ENCODE measurements at places on chromosomes 1 and 21. TPM values are rescaled to one million over a fixed set of nuclear protein-coding genes. Genes with fewer than 3 reads are reported as not detected.
A peak's percentile ranks its signal among the peaks of the same experiment; 100 is the strongest.

DNA sequence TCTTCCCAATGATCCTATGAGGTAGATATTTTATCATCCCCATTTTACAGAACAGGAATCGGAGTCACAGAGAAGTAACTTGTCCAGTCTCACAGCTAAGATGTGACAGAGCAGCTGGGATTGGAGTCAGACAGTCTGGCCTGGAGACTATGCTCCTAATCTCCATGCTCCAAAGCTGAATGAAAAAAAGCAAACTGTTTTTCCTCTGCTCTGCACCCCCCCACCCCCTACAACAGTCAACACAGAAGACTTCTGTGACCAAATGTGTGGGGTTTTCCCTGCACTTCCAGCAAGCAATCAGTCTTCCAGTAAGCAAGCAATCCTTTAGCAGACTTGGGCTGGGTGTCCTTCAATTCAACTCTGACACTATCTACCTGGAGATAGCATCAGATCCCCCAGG is 33.2 kb downstream of the KIRREL1 start:
- DNase-seq = no peak

DNA sequence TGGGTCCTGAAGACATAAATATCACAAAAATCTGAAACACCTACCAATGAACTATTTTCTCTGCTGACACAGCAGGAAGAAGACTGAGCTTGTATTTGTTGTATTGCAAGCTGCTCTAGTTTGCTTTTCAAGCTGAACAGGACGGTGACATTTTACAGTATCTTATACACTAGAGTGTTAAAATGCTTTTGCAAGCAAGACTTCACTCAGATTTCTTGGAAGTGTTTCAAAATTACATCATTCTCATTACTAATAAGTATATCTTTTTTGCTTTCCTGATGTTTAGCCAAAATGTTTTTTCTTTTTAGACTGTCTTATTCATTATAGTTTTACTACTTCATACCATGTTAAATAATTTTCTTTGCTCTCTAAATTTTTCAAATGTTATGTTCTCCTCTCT is 427.1 kb upstream of the CXADR start:
- DNase-seq = peak; percentile 65

- peak; percentile 79 for DNase-seq
Observed at GRCh38 chr1:12124693-12125421, 41.9 kb upstream of the TNFRSF1B start.

DNA sequence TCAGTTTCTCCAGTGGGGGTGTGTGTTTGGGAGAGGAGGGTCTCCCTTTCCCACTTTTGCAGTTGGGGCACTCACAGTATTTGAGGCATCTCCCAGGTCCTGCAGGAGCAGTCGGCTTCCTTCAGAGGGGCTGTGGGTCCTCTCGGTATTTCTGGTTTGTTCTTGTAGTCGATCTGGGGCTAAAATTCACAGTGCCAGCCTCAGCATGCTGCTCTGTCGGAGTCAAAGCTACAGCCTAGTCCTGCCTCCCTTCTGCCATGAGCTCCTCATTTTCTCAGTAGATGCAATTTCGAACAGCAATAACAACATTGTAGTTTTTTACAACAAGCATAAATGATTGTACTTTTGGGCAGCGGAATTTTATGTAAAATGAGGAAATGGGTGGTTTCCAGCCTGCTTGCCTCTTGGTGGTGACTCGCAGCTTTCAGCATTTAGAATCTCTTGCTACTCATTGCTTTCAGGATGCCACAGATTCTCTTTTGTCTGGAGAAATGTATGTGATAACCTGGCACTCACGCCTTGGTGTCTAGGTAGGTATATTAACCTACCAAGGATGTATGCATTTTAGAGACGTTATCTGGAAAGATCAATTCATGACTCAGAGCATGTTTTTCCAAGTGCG is 82.4 kb upstream of the C21orf91 start:
- DNase-seq = no peak

- DNase-seq = peak; percentile 7
Observed at GRCh38 chr21:28856588-28857250, 136.0 kb downstream of the LTN1 start.

GRCh38 chr1:180241716-180242544 is 11.9 kb downstream of the LHX4 start:
- DNase-seq = no peak

GRCh38 chr1:95532335-95532734 is 298.3 kb downstream of the RWDD3 start:
- no peak for DNase-seq

DNA sequence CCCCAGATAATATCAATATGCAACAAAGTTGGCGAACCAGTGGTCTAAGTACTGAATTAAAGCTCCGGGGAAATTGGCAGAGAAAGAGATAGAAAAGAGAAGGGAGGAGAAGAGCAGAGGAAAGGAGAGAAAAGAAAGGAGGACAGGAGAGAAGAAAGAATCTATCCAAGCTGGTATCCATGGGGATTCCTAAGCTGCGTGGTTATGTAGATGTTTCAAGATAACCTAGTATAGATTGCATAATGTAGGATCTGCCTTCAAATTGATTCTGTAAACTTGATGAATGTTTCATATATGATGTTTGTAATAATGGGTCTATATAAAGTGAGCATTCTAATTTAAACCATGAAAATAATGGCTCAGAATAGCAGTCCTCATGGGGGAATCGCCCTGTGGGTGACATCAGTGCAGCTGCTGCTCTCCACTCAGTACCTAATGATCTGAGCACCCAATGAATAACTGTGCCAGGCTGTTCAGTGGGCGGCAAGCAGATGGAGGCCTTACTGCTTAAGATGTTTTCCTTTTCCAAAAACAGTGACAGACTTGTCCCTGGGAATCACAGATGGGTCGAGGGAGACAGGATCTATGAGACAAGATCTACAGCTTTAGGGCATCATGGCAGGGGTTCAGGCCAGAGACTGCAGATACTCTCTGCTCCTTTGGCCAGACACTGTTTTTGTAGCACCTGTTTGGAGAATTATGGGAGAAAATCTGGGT is 78.0 kb downstream of the LAMC2 start:
- DNase-seq = no peak

- no peak for DNase-seq
Observed at GRCh38 chr1:203142124-203142523, 14.6 kb downstream of the ADORA1 start.

DNA sequence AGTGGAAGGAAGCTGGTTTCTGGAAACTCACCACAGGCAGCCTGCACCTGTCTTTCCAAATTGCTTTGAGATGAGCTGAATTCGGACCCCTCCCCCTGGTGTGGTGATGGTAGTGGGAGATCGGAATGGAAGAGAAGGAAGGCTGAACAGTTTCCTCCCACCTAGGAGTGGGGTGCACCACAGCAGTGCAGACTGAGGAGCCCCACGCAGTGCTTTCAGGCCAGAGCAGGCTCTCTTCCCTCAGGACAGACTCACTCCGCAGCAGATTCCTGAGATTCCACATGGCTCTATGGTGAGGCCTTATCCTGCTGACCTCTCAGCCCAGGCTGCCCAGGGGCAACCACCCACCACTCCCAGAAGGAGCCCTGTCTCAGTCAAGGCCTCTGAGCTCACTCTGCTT is 80.9 kb downstream of the ATP1A1 start:
- DNase-seq = no peak

GRCh38 chr1:151336556-151336955 is 9.3 kb upstream of the PI4KB start:
- DNase-seq = no peak

GRCh38 chr1:154154534-154155191 is at the start of gene NUP210L:
Gene NUP210L (minus strand): TSS chr1:154155073.
- peak; percentile 40 for DNase-seq

DNA sequence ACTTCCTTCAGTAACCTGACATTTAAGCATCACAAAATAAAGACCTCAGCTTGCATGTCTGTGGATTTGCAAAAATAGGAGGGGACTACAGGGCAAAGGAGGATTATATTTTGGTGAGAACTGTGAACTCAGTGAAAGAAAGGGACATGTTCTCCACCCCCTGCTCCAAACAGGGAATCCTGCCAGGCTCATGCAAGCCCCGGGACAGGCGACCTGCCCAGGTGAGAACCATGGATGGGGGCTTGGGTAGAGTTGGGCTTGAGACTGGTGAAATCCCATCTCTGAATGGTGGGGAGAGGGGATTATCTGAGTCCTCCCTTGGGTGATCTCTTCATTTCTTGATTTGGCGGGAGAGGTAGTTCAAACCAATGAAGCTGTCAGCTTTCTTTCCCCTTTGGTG is 110.1 kb downstream of the SUSD4 start:
- DNase-seq = no peak

GRCh38 chr1:65021795-65022194 is 55.4 kb upstream of the JAK1 start:
- DNase-seq = no peak

HRNR gene
- total RNA-seq = not detected

GRCh38 chr1:224357626-224358124 is 996 bp downstream of the CNIH4 start:
- DNase-seq = no peak

- DNase-seq = peak; percentile 17
Observed at GRCh38 chr1:45623972-45624371, at the start of gene CCDC17. Gene CCDC17 (minus strand): TSS chr1:45624054. CDS start chr1:45623909, 145 bp downstream.

MFSD2A gene
- 0.62 TPM for total RNA-seq

PDZK1IP1 gene
- 0.09 TPM for total RNA-seq

DNA sequence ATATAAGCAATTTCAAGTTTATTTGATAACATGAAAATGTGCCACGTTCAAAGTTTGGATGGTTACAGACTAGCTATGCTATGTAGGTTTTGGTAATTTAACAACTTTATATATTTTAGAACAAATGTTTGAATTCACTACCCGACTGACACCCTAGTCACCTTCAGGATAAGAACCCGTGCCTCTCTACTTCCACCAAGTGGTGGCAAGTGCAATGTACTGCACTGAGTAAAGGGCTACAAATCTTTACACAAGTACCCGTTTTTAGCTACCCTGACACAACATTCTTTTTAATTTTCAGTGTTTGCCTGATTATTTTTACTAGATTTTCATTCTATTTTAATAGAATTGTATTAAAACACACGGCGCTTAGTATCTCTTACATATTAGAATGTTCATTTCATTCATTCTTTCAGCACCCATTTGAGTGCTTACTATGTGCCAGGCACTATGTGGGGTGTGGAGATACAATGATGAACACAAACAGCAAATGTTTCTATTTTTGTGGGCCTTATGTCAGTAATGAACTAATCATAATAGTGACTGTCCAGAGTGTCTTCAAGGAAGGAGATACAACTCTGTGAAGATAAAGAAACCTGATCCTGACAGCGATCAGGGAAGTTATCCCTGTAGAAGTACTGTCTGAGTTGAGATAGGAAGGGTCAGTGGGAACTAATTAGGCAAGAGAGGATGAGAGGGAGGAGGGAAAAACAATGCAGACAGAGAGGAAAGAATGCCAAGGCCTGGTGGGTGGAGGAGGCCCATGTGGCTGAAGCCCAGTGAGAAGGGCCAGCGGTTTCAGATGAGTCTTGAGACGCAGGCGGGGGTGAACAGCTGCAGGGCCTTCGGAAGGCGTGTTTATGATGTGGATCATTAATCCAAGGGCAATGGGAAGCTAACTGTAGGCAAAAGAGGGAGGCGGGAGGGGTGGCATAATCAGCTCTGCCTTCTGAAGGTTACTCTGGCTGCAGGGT is 3.8 kb downstream of the LCA5L start:
- DNase-seq = no peak

- peak; percentile 61 for DNase-seq
Observed at GRCh38 chr1:174262349-174263241, 103.3 kb downstream of the RABGAP1L start.

GRCh38 chr1:26994020-26994786 is 711 bp downstream of the TRNP1 start:
- DNase-seq = peak; percentile 43

DNA sequence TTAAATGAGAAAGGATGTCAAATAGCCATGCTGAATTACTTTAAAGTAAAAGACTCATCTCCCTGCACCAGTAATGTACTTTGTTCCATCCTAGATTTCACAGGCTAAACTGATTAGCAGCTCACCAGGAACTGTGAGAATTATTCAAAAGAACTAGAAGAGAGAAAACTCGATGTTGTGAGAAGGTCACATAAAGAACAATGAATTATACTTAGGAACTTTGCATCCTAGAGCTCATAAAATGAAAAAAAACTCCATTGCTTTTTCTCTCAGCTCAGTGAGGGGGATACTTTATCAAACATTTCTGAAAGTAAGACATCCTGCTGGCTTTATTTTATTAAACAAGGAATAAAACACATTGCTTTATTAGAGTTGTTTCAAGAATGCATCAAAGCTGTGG is 278.5 kb downstream of the MRPL39 start:
- no peak for DNase-seq

DNA sequence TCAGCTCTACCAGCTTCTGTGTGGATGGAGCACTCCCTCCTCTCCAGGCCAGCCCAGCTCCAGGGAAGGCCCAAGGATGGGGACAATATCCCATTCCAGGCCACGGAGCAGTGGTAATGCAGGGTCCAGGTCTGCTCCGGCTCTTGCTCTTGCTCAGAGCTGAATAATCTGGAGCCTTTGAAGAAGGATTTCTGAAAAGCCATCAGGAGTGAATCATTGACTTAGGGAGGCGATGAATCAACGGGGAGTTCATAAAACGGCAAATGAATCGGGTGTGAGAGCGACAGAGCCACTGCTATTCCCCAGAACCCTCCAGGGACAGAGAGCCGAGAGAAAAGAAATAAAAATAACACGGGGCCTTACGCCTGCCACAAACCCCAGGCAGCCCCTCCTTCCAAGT is 7.7 kb downstream of the POU3F1 start:
- no peak for DNase-seq

GRCh38 chr1:185483664-185484450 is 166.8 kb upstream of the IVNS1ABP start:
- DNase-seq = peak; percentile 83

SAMD13 gene
- total RNA-seq = 9.1 TPM
